ENCODE measurements at places on chromosomes 2 and 18.

DNA sequence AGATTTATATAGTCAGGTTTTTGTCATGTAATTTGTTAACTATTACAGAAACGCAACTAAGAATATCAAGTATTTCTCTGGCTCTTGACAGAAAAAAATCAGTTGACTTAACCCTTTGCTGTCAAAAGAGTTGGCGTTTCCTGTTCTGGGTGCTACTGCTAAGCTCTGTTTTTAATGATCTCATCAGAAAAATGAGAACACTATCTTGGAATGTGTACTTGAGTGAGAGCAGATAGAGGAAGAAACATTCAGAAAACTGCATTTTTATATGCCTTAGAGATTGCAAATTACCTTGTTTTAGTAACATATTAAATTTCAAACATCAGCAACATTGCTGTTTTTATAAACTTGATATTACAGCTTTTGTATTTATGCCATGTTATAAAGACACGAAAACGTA is 297.9 kb downstream of the RDH14 start:
- no peak for DNase-seq

DNA sequence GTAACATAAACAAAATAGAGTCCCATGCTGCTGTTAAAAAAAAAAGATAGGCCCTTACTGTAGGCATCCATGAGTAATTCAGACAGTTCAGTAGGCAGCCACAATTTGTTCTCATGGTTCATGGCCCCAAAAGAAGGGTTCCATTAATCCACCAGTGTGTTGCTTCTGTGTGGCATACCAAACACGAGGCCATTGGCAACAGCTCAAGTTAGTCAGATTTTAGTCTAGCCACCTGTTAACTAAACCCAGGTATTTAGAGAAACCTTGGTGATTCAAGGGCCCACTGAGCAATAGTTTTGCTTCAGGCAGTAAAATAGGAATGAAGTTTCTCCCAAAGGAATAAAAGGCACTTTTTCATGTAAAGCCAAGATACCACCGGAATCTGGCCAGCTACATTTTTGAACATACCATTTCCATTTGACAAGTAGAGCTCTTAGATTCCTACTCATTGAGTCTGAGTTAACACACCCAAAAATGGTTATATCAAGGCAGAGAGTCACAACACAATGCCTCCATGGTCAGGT is 80.1 kb upstream of the SRD5A2 start:
- no peak for DNase-seq

- no peak for DNase-seq
Observed at GRCh38 chr18:32251466-32251865, 61.6 kb downstream of the MEP1B start.

- no peak for DNase-seq
Observed at GRCh38 chr2:217177720-217178119, 317.9 kb upstream of the TNP1 start.

GRCh38 chr2:96082211-96083063 is 33.9 kb downstream of the ADRA2B start:
- no peak for DNase-seq

DNA sequence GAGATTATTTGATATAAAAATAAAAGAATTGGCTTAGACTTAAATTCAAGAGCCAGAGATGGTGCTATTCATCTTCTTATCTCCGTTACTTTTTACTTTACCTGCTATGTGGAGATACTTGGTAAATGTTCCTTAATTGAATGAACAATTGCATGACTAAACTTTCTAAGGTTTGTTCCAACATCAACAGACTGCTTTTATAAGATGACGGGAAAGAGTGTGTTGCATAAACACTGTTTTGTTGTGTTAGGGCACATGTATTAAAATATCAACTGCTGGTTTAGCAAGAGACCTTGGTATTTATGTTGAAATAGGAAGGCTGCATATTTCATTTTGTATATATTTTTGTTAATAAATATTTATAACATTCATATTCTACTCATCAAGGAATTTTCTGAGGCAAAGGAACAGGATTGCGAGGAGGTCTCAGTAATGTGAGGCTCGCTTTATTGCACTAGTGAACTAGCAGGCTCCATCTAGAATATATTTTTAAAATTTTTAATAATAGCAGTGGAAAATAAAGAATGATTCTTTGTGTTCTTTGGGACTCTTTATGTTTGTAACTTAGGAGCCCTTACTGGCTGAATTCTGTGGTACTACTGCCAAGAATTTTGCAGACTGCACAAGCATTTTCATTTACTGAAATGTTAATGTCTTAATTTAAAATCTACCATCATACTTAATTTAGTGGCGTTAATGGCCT is 10.7 kb upstream of the NFE2L2 start:
- no peak for DNase-seq

- DNase-seq: no peak
Observed at GRCh38 chr2:63078852-63079606, 28.4 kb downstream of the OTX1 start.
